ENCODE measurements at places on chromosomes 2 and 18.

DNA sequence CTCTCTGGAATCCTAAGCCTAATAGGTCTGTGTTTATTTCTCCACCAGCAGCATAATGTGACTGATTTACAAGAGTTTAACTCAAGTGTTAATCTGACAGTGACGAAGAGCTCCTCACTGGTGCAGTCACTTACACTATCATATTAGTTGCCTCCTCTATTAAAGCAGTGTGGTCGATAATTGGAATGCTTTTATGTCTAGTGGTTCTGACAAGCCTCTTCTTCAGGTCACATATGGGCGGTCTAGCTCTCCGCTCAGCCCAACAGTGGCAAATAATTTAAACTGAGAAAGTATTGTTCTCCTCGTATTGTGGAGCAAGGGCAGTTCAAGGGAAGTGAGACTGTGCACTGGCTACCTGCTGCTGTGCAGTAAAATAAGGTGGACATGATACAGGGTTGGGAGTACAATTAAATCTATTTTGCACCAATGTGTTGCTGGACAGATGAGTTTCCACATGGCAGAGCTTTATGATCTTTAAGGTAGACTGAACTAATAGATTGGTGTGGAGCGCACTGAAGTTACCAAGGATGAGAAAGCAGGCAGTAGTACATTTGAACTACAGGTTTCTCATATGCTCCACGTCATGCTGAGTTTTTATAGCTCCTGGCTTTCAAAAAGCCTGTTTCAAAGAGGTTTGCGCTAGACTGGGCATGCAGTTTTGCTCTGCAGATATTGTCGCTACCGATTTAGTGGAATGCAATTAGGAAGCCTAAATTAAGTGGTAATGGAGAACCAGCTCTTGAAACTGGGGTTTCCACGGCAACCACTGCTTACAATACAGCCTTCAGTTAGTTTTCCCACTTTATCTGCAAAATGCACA is 151.7 kb upstream of the POU3F3 start:
- DNase-seq = peak; percentile 11

DNA sequence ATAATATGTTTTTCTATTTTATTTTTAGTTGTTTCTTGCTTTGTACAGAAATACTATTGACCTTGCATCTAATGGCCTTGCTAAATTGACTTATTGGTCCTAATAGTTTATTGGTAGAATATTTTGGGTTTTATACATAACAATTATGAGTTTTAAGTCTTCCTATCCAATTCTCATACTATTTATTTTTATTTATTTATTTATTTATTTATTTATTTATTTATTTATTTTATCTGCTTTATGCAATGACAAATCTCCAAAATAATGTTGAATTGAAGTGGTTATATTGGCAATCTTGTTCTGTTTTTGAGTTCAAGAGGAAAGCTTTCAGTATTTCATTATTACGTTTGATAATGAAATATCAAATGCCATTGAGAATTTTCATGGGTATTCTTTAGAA is 488.3 kb downstream of the CDH2 start:
- no peak for DNase-seq

DNA sequence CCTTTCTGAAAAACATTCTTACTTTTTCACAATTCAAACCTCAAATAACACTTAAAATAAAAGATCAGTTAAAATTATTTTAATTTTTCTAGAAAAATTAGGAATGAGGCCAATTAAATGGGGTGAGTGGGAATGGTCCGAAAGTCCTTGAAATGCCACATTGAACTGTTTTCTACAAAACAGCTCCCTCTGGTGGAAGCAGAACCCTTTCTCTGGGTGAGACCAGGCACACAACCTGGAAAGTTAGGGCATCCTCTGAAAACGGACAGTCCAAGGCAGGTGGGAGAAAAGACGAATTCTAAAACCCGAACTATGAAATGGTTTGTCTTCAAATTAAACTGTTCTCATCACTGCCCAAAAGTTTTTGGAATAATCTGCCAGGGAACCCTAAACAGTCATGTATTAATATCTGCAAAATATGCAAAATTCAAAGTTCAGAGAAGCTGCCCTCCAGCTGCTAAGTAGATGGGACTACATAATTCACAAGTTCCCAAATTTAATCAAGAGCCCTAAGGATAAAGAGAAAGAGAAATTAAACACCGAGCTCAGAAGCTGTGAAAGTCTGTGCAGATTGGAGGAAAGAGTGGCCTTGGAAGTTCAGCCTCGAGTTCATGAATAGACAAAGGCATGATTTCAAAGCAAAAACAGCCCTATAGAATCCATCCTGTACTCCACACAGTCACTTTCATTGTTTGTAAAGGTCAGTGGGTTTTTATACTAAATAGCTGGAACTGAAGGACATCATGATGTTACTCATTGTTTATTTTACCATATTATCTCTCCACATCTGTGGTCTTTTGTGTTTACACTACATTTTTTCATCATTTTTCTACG is 108.3 kb downstream of the PIEZO2 start:
- no peak for DNase-seq

GRCh38 chr2:177348733-177349693 is 43.6 kb upstream of the AGPS start:
- DNase-seq = no peak

- DNase-seq = no peak
Observed at GRCh38 chr2:230920167-230920566, 4.9 kb downstream of the GPR55 start.

DNA sequence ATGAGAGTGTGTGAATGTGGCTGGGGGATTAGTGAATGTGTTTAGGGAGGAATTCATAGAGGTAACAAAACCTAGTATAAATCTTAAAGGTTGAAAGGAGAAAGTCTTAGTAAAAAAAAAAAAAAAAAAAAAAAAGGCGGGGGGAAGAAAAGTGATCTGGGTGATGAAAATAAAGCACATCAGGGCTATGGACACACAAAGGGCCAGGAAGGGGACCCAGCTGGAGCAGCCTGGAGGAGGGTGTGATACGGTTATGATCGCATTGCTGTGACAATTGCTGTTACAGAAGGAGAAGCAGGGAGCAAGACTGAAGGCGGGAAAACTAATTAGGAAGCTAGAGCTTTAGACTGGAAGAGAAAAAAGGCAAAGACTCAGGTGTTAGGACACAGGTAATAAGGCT is 85.4 kb downstream of the DLGAP1 start:
- DNase-seq = no peak

DNA sequence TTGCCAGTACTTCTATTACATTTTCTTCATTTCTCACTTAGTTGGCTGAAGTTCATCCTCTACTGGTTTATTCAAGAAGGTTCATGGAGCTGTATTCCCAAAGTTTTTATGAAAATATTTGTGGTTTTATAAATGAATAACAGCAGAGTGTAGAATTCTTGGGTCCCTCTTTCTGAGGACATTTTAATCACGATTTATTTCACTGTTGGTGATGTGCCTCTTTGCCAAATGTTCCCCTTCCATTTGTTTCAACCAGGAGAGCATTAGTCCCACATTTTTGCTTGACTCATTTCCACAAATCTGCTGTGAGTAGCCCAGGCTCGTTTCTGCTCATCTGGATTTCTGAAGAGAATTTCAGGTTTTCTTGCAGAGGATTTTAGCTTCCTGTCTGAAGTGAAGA is 20.8 kb downstream of the COPS7B start:
- no peak for DNase-seq

GRCh38 chr2:217158928-217159327 is 299.1 kb upstream of the TNP1 start:
- no peak for DNase-seq

GRCh38 chr2:231469583-231469950 is 5.3 kb upstream of the NCL start:
- no peak for DNase-seq

GRCh38 chr18:2534906-2535305 is 36.4 kb downstream of the METTL4 start:
- no peak for DNase-seq

DNA sequence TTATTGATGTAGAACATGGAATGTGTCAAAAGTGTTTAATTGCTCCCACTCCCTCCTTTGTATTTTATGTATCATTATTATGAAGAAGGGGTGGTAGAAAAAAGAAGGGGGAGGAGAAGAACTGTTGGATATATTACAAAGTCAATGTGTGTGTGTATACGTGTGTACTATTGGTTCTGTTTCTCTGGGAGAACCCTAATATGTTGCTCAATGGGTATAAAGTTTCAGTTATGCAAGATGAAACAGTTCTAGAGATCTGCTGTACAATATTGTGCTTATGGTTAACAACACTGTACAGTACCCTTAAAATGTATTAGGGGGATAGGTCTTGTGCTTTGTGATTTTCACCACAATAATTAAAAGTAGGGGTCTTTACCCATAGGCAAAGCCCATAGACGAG is 58.1 kb upstream of the ZC3H15 start:
- no peak for DNase-seq

GRCh38 chr2:100886085-100886484 is 66.1 kb downstream of the NPAS2 start:
- DNase-seq = no peak

- DNase-seq = no peak
Observed at GRCh38 chr2:143263066-143263625, 133.9 kb downstream of the ARHGAP15 start.

DNA sequence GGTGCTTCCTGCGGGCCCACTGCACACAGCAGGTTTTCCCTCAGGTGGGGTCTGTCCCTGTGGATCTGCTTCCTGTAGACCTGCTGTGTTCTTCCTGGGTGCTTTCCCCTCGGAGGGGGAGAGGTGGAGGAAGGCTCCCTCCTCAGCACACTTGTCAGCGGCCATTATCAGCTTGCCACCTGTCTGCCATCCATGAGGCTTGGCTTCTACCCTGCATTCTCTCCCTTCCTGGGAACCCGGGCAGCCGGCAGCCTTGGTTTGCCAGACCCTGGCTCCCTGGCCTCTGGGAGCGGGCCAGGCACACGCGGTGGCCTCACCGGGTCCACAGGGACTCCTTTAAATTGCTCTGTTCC is 58.5 kb downstream of the INPP5D start:
- no peak for DNase-seq

DNA sequence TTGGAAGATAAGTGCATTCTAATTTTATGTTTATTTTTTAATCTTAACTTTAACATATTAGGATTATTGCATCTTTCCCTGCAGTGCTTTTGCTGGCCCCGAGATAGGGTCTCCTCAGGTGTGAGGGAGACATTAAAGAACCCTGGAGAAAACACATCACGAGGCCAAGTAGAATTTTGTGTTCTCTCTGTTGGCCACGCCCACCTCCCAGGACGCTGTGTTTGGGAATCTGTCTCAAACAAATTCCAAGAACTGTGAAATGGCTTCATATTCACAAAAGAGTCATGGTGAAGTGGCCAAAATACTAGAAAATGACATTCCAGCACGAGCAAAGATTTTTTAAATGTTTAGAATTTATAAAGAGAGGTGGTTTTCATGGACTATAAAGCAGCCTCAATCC is 27.3 kb downstream of the RNF144A start:
- no peak for DNase-seq

GRCh38 chr2:104746299-104746698 is 107.6 kb upstream of the POU3F3 start:
- no peak for DNase-seq

GRCh38 chr2:186093174-186093573 is 354.6 kb downstream of the FSIP2 start:
- DNase-seq = no peak

DNA sequence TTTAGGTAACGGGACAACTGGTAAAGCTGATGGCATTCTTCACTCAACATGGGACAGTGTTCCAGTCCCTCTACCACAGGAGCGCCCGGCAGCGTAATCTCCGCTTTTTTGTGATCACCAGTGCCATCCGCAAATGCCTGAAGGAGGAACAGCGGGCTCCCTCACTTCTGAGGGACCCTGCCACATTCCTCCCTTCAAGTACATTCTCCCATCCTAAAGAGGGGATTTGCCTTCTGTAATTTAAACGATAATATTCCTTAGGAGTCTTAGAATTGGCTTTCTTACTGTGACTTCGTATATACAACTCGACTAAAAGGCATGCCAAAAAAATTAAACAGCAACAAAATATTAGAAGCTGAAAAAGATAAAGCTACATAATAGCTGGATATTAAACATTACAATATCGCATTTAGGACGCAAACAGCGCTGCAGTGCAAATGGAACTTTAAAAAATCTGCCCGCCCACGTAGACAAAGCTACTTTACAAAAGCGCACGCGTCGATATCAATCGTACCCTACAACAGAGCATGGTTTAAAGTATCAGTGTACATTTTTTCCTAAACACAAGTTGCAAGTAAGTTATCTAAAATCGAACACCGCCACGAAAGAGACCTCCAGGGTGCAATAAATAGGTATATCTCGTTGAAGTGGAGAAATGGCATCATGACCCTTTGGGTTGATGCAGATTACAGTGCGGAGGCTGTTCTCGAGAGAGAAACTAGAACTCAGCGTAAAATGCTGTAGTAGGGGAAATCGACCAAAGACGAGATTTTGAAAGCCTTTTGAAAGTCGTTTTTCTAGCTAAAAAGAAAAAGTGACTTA is 2.3 kb upstream of the VSNL1 start:
- no peak for DNase-seq

- no peak for DNase-seq
Observed at GRCh38 chr2:99336804-99337112, 431 bp upstream of the EIF5B start.

GRCh38 chr2:68172521-68172920 is 14.8 kb downstream of the PNO1 start:
- DNase-seq = no peak

DNA sequence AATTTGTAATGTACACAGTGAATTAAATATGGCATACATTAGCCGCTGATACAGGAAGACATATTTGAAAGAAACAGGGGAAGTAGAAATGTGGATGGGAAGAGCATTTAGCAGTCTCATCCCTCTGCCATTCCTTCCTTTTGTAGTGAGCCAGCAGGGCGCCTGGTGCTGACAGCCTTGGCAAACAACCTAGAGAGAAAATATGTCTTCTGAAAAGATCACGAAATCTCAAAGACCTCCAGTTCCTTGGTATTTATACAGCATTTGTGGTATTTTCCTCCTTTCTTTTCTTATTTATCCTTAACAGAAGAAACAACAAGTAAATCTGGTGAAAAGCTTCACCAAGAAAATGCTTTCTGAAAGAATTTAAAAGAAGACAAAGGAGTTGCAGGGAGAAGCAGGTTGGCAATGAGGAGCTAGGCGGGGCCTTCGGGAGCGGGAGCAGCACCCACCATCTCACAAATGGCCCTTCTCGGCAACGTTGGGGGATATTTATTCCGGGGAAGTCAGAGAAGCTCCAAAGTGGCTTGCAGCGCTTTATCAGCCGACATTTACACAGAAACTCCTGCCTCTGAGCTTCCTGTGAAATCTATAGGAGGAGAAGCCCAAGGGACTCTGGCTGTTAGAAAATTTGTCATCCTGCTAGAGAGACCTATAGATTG is 406.1 kb upstream of the NRP2 start:
- DNase-seq = no peak

GRCh38 chr2:30505500-30506180 is 58.6 kb downstream of the LCLAT1 start:
- no peak for DNase-seq

GRCh38 chr2:135999899-136000298 is 14.5 kb upstream of the DARS1 start:
- DNase-seq = no peak

GRCh38 chr2:237682151-237682550 is 54.8 kb downstream of the LRRFIP1 start:
- DNase-seq = no peak

- no peak for DNase-seq
Observed at GRCh38 chr18:61972389-61973264, 79.8 kb upstream of the RNF152 start.
